ENCODE measurements at places on chromosomes 11 and 22. TPM values are rescaled to one million over a fixed set of nuclear protein-coding genes. Genes with fewer than 3 reads are reported as not detected.

DNA sequence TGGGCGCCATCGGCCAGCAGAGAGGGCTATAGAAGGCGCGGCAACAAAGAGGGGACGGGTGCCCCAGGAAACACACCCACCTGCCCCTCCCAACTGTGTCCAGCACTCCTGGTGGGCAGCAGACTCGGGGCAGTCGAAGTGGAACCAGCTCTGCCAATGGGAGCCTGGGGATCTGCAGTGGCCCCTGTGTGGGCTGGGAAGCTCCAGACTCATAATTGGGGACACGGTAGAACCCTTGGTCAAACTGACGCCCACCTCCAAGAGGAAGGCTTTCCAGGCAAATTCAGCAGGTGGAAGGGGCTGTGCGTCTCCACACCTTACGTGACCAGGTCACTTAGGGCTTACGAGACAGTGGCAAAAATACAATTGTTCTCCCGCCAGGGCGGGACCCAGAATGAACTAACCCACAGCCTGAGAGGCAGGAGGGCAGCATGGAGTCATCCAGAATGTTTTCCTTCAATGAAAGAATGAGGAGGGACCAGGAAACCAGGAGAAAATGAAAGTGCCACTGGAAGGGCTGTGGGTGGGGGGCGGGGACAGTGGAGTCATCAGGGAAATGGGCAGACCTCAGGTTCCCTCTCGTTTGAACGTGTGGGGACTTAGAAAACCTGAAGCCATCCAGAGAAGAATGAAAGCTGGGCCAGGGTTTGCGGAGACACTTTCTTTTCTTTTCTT is 53.2 kb upstream of the SHANK2 start:
- DNase-seq, result peak; percentile 44

- no peak for DNase-seq
Measured at GRCh38 chr11:65716774-65717405, 3.7 kb downstream of the RNASEH2C start.

DNA sequence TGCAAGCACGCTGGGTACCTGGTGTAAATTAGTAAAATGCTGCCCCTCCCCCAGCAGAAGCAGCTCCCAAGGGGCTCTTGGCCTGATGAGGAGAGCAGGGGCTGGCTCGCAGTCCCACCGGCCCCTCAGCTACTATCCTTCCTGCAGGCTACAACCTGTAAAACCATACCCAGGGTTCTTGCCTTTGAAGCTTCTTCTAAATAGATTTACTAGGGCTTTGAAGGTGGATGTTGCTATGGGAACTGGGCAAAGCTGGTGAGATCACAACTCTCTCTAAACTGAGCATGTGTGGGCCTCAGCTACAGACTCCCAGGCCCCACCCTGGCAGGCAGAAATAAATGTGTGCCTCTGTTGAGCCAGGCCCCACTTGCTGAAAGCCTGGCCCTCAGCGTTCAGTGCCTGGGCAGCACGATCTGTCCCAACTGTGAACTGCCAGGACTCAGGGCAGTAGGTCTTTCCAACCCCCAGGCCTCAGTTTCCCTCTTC is 18.5 kb downstream of the CD5 start:
- DNase-seq, result no peak

DNA sequence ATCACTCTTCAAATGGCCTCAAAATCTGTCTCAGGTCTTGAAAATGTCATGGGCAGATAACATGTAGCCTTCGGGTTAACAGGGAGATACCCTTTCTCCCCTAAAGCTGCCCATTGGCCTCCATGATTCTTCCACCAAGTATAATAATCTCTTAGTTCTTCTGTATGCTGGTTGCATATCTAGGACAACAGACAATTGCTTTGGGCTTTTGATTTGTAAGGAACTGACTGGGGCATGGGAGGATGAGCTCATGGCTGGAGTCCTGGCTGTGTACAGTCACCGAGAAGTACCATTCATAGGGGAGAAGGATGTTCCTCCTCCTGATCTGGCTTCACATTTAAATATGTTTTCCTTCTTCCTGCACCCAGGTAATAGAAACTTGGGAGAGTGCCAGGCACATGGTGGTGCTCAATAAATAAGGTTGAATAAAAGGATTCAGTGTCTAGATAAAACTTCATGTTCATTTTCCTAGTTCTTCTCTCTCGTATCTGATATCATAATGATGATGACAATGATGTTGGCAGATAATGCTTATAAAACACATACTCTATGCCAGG is 2.8 kb upstream of the AMPD3 start:
- DNase-seq, result no peak

Gene FGF19
- not detected for total RNA-seq

Gene NAALADL1
- total RNA-seq, result 15.4 TPM

Data from posterior vena cava (tissue), 2 donors.